Tracheal epithelial cell (primary cell): ENCODE measurements at places on chromosomes 5 and 9. TPM values are rescaled to one million over a fixed set of nuclear protein-coding genes. Genes with fewer than 3 reads are reported as not detected.

The KCNMB1 gene
- not detected in 2 replicates for total RNA-seq

The MARVELD2 gene
- total RNA-seq, result 24.8 and 27.3 TPM in 2 replicates

The MED22 gene
- 17.6 and 20.2 TPM in 2 replicates for total RNA-seq

The PAIP2 gene
- total RNA-seq, result 37.9 and 51.6 TPM in 2 replicates

The SEMA4D gene
- 3.4 and 4.5 TPM in 2 replicates for total RNA-seq
